ENCODE measurements at places on chromosomes 1 and 21.

DNA sequence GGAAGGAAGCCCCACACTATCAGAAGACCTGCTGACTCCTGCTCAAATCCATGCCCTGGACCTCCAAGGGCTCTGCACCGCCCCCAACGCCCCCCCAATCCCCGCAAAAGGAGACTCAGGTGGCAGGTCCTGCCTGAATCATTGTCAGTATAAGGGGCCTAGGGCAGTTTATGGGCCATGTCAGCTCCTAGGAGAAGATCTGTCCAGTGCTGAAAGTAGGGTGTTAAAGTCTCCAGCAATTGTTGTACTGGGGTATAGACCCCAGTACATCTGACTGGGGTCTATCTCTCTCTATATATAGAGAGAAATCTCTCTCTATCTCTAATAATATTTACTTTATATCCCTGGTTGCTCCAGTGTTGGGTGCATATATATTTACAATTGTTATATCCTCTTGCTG lies 12.1 kb upstream of the OLIG2 start:
- DNase-seq, result no peak

GRCh38 chr1:164736137-164736536 lies 177.2 kb downstream of the PBX1 start:
- no peak for DNase-seq

- peak; percentile 67 for DNase-seq
These were observed 29.1 kb upstream of the C21orf91 start for GRCh38 chr21:17848228-17848627.

DNA sequence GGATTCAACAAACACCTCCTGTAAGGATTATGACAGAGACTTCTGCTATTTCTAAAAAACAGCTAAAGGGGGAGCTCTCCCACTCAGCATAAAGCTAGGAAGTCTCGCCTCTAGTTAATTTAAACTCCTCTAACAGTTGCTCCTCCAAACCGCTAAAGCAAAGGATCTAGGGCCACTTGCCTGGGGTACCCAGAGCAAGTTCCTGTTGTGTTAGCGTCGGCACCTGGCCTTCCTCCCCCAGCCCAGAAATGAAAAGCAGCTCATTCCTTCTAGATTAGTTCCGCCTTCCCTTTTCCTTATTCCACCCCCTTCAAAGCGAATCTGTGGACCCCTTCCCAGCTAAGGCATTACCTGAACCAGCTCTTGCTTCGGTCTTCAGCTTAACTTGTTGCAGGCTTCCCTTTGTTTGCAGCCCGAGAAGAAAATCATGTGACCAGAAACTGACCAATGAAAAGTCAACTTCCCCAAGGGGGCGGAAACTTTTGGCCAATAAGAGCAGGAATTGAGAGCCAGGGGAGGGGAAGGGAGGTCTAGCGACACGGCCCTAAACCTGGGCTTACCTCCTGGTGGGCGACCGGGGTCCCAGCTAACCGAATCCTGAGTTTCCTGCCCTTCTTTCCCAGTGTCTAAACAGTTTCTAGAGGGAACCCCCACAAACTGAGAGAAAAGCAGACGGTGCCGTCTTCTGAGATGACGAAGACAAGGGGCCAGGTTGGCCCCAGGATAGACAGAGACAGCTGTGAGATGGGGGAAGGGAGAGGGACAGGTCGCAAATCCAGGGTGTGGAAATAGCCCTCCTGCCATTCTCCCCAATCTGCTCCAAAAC lies at the start of gene PBXIP1:
PBXIP1 (minus strand) TSS at position 382 of the 826 bp plus-strand sequence. CDS start 2,378 bp downstream, outside the sequence.
- peak; percentile 60 for DNase-seq

DNA sequence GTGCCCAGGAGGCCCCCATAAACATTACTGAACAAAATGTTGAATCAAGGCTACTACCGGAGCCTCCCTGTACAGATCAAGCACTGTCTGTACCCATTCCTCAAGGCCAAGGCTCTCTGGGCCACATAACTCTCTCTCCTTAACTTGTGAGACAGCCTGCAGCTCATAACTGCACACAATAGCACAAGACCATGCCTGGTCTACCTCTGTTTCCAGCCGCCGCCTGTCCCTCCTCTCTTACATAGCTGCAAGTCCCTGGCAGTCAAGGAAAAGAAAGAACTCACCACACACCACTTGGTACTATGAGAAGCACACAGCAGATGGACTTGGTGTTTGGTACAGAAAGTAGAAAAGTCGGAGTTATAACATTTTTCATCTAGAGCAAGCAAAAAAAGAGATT lies 91.1 kb downstream of the SSBP3 start:
- DNase-seq, result no peak

DNA sequence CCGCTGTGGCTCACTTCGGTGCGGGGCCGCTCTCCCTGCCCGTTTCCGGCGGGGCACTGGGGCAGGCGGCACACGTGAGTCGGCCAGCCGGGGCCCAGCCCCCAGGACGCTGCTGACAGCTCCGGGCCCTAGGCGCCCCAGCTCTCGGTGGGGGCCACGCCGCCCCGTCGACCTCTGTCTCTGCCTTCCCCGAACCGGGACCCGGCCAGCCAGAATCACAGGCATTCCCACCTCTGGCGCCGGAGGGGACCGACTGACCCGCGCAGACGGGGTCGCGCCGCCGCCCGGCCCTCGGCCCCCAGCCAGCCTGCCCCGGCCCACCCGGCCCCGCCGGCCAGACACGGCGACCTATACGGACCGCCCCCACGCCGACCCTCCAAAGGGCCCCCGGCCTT lies 755 bp downstream of the SCMH1 start:
- no peak for DNase-seq

DNA sequence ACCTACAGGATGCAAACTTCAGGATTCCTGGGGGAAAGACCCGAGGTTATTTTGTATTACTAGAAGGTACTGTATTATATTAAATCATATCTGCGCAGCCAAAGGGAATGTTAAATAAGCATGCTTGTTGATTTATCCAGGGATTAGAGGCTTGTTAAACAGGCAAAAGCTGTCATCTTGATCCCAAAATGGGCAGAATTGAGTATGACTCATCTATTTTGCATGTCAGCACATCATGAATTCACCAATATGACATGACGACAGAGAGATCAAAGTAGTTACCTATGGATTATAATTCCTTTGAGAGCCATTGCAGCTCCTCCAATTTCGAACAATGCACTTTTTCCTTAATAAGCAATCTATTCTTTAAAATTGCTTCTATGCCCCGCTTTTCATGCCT lies 66.1 kb downstream of the TBX15 start:
- no peak for DNase-seq

- DNase-seq, result no peak
These were observed 69.4 kb downstream of the EVA1C start for GRCh38 chr21:32481875-32482408.

DNA sequence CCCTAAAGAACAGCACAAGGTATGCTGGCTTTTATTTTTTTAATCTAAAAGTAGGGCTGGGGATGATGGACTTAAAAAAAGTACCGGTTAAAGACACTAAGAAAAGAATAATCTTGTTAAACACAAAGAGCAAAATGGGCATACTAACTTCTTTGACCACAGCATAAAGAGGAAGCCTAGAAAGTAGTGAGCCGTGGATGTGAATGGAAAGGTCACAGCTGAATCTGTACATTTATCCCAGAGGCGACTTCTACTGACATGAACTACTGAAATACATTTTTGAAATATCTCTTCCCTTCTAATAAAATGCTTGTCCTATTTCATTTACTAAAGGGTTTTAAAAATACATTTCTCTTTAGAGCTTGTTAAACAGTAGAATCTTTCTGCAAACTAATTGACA lies 140.7 kb downstream of the SLC45A1 start:
- no peak for DNase-seq

- no peak for DNase-seq
These were observed 282.6 kb upstream of the C1orf105 start for GRCh38 chr1:172137703-172138454.

DNA sequence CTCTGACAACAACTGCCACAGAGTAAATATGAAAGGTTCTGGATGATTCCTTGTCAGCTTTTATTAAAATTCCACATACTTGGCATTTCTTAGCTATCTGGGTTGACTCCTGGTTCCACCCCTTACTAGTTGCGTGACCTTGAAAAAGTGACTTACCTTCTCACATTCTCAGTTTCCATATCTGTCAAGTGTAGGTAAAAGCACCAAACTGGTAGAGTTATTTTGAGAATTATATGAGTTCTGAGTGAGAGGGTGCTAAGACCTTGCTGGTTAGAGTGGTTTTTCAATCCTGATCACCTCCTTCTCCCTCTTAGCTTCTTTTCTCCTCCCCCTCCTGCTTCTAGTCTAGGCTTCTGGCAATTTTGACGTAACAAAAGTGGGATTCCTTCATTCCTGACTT lies 83.4 kb upstream of the ABCD3 start:
- DNase-seq, result no peak

DNA sequence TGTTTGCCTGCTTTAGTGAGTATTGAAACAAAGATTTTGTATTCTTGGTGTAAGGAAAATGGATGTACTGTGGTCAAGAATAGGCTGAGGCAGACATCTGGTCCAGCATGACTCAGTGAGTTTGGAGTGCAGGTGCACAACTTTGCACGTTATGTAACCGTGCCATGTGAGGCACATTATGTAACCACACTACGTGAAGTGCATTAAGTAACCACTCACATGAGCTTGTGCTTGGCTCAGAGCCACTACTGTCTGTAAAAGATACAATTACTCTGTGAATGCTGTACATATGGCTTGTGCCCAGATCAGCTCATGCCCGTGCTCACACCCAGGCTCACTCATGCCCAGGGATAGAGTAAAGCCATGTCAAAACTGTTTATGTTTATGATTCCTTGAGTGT lies 216.8 kb downstream of the CTH start:
- no peak for DNase-seq

- no peak for DNase-seq
These were observed 351.6 kb upstream of the B3GALT2 start for GRCh38 chr1:193538003-193538354.

DNA sequence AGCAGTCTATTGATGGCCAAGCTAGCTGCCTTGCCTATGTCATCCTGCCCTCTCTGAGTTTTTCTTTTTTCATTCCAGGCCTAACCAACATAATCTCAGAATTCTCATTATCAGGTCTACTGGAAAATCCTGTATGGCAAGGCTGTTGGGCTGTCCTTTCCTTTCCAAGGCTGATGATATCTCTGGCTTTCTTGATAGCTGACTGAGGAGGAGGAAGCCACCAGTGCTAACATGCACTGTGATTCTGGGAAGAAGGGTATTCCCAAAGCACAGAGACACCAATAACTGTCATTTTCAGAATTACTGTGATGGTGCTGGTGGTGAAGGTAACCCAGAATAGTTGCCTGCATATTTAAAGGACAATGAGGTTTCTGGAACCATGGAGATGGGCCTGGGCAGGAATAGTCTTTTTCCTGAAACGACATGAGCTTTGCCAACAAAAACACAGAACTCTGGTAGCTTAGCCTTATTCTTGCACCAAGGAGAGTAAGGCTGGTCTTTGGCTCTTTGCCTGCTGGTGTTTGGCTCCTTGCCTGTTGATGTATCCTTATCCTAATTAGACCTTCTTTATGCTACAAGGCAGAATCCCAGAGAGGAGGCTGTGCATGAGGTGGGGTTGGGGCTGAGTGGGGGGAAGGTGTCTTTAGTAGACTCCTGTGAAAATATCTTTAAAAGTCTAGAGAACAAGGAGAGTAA lies 157.4 kb downstream of the TNFSF18 start:
- DNase-seq, result no peak

GRCh38 chr1:234611225-234611846 lies 1.4 kb upstream of the IRF2BP2 start:
- peak; percentile 58 for DNase-seq

GRCh38 chr1:59276439-59276851 lies 20.4 kb upstream of the FGGY start:
- no peak for DNase-seq

DNA sequence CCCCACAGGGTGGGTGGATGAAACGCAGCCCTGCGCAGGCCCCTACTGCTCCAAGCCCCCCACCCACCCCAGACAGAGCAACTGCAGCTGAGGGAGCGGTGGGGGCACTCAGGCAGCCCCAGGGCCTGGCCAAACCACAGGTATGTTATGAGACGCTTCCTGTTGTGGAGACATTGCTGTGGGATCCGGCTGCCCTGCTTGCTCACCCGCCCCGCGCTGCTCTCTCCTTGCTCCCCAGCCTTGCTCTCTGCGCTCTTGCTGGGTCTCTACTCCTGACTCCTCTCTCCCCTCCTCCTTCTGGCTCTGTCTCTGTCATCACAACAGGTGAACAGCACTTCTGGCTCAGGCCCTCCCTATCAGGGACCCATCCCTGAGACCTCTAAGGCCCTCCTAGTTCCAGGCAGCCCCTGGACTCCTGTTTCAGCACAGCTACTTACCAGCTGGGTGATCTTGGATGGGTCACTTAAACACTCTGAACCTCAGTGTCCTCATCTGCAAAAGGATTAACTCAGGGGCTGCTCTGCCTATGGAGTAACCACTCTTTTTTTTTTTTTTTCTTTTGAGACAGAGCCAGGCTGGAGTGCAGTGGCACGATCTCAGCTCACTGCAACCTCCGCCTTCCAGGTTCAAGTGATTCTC lies 15.9 kb downstream of the COL8A2 start:
- DNase-seq, result no peak

GRCh38 chr1:5408401-5408800 lies 583.8 kb downstream of the NPHP4 start:
- DNase-seq, result no peak

DNA sequence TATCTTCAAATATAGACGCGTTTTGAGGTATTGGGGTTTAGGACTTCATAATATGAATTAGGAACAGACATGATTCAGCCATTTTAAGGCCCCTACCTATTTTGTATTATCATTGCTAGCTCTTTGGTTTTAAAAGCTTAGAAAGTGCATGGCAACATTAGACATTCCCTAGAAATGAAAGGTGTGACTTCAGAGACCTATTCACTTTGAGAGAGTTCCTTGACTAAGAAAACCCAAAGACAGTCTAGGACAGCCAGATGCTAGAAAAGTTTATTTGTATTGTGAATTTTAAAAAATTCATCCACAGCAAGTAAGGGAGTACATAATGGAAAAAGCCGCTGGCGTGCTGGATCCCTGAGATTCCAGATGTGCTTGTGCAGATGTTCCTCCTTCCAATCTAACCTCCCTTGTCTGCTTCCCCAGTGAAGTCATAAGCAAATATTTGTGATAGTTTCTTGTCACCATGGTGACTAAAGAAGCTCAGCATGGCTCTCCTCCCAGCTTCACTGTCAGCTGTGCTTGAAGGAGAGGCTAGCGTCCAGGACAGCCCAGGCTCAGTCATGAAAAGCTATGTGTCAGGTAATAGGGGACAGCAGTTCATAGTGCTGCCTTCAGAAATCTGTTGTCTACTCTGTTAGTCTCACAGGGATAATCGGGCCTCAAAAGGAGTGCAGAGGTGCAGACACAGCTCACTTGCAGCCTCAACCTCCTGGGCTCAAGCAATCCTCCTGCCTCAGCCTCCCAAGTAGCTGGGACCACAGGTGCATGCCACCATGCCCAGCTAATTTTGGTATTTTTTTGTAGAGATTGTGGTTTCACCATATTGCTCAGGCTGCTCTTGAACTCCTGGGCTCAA lies 34.8 kb downstream of the KPNA6 start:
- DNase-seq, result no peak

GRCh38 chr1:19435181-19435580 lies 50.2 kb downstream of the CAPZB start:
- DNase-seq, result no peak
